ENCODE measurements at places on chromosomes 7 and 10.

- DNase-seq: no peak
Observed at GRCh38 chr7:158321056-158321700, 266.4 kb downstream of the PTPRN2 start.

DNA sequence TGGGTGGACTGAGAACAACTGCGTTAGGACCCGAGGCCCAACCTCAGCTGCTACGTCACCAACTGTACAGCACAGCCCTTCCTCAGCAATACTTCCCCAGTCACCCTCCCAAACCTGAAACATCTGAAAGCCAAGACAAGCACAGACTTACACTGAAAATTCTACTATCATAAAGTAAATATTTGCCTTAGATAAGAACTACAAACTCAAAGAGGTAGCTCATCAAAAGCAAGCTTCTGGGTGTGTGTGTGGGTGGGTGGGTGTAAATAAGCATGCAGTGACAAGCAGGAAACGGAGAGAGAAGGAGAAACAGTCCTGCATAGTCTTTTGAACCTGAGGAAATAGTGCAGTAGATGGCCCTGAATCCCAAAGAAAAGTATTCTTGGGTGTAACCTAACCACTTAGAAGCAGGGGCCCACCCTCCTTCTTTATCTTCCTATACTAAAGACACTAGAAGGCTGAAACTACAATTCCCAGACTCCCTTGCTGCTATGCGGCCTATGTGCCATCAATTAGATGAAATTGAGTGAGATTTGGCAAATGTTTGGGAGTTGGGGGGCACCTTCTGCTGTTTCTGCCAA, 18.7 kb downstream of the SLC25A13 start:
- no peak for DNase-seq

DNA sequence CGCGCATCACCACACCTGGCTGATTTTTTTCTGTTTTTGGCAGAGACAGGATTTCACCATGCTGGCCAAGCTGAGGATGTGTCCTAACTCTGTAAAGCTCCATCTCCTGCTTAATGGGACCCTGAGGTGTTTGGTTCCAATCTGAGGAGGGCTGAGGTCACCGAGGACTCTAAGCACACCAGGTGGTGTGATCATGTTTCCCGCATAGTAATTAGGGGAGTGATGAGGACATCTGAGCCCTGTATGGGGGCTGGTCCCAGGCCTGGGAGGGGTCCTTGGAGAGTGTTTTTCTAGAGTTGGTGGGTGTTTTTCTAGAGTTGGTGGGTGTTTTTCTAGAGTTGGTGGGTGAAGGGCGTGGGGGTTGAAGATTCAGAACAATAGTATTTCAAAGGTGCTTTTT, 3.0 kb upstream of the ABHD11 start:
- DNase-seq: no peak

- no peak for DNase-seq
Observed at GRCh38 chr10:79298403-79299244, 48.6 kb upstream of the PPIF start.

GRCh38 chr7:2084331-2084730, 148.4 kb downstream of the MAD1L1 start:
- DNase-seq: no peak

DNA sequence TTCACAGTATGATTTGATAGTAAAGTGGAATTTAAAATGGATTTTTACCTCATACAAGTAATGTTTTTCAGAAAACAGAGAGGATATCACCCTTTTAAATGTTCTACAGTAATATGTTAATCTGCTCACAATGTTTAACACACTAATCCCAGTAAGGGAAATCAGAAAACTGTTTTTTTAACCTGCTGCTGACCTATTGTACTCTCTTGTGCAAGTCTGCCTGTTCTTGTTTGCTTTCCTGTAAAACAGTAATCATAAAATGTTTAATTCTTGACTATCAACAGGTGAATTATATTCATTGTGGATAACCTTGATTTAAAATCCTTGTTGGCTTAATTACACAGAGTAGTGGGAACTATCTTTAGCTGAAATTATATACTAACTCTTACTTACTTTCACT, 126.4 kb downstream of the GNAT3 start:
- DNase-seq: no peak

GRCh38 chr7:78194611-78195010, 396.0 kb downstream of the PHTF2 start:
- DNase-seq: no peak

- DNase-seq: no peak
Observed at GRCh38 chr10:22324413-22324812, 3.5 kb downstream of the BMI1 start.

- no peak for DNase-seq
Observed at GRCh38 chr10:118746246-118746645, 8.5 kb downstream of the CACUL1 start.

GRCh38 chr7:144691240-144691639, 144.6 kb downstream of the TPK1 start:
- DNase-seq: no peak

DNA sequence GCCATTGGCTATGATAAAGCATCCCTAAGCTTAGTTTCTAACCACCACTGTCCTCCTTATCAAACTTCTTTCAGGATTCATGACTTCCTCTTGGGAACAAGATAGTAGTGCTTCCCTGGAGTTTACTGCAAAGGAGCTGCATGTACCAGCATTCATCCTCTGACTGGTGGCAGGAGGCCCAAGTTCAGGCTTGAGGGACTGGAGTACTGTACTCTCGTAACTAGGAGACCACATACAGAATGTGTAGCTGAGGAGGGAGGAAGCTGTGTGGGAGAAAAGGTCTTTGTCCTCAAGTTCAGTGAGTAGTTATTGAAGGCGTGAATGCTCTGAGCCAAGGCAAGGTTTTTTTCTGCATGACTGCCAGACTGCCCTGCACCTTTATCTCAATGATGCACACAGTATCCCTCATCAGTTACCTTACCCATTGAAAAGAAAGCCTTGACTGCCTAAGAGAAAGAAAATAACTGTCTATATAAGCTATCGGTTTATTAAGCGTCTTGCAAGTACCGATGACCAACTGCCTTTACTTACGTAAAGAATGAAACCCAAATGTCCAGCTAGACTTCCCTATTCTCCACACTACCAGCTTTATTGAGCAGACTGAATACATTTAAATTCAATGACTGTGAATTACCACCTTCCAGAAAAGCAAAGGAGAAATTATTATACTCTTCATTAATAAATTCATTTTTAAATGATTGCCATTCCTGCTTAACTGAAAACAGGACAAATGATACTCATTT, 12.8 kb downstream of the SCRN1 start:
- DNase-seq: no peak

Data from KG1 (cell line).